ENCODE measurements at places on chromosomes 16 and 17. TPM values are rescaled to one million over a fixed set of nuclear protein-coding genes. Genes with fewer than 3 reads are reported as not detected.

DNA sequence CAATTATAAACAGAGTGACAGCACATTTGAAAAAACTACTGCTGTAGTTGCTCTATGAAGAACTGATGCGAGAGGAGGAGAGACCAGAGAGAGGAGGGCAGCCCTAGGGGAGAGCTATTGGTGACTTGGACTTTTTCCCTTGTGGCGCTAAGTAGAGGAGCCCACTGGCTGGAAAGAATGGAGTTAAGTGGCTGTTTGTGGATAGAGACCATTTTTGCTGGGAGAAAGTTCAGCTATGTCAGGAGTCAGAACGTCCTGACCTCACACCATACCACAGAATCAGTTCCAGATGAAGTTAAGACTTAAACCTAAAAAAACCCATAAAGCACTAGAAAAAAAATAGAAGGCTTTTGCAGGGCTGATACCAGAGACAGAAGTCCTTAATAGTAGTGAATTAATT lies 2.0 kb downstream of the POLR2A start:
- peaks cover 57% of the 10 kb centered on the region for H3K4me1 ChIP-seq
- no peak for DNase-seq
- H3K36me3 ChIP-seq, result peaks cover 11% of the 10 kb centered on the region
- peak overlapping the region; percentile 30 for H3K27ac ChIP-seq
- peak overlapping the region; percentile 27 for H3K4me3 ChIP-seq
- no peaks in the 10 kb centered on the region for H3K27me3 ChIP-seq

DNA sequence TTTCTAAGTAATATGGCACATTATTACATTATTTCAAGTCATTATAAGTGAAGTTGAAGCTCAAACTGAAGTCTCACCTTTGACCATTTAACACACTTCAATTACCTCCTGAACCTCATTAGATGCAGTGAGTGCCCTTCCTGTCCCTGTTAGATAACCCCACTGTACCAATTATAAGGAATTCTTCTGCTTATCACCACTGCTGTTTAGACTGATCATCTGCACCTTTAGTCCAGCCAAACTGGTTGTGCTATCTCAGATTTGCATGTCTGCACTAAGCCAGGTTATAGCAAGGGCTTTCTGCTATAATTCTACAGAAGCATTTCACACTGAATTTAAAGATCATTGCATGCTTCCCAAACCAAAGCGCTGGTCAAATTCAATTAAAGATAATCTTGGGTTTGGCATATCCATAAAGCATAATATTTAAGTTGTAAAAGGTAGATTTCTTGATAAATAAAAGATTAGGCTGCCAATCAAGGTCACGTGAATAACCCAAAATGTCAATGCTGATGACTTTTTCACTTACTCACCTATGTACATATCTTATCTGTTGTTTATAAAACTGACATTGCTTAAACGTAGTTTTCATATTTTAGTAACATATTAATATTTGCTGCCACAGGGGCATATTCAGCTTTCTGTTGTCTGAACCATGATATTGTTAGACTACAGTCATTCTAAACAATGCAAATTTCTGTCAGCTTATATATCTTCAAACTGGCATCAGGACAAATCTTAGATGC lies 11.9 kb downstream of the ITFG1 start:
- H3K27ac ChIP-seq, result no peak overlapping the region
- H3K4me3 ChIP-seq, result no peak overlapping the region
- no peak for DNase-seq
- H3K4me1 ChIP-seq, result no peaks in the 10 kb centered on the region
- H3K36me3 ChIP-seq, result peaks cover 32% of the 10 kb centered on the region

PGP gene
- 30.9 TPM for total RNA-seq

RGS11 gene
- 0.09 TPM for total RNA-seq

DNA sequence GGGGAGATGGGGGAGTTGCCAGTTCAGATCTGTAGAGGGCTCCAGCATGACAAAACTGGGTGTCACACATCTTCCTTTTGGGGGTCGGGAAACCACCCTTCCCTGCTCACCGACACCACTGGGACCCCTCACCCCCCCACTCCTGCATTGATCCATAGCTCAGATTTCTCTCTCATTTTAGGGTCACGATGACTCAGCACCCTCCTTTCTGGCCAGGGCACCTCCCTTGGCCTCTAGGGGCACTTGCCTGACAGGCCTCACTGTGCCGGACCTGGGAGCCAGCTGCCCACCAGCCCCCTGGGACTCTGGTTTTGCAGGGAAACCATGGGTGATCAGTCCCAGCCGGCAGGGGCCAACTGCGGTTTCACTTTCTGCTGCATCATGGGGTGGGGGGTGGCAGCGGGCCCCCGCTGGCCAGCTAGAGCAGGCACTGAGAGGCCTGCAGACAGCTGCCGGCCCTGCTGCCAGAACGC lies 239.4 kb downstream of the MRTFB start:
- H3K4me1 ChIP-seq, result peaks cover 34% of the 10 kb centered on the region
- no peaks in the 10 kb centered on the region for H3K27me3 ChIP-seq
- no peak overlapping the region for H3K4me3 ChIP-seq
- H3K27ac ChIP-seq, result no peak overlapping the region
- H3K36me3 ChIP-seq, result no peaks in the 10 kb centered on the region

- H3K27ac ChIP-seq, result no peak overlapping the region
- H3K4me1 ChIP-seq, result no peaks in the 10 kb centered on the region
- no peaks in the 10 kb centered on the region for H3K27me3 ChIP-seq
- no peak overlapping the region for H3K4me3 ChIP-seq
- H3K36me3 ChIP-seq, result no peaks in the 10 kb centered on the region
Observed at GRCh38 chr17:65811043-65811442, 249.6 kb upstream of the AXIN2 start.

GRCh38 chr16:54473226-54473993 lies 186.8 kb upstream of the IRX3 start:
- H3K4me3 ChIP-seq, result no peak overlapping the region
- no peak for DNase-seq
- no peaks in the 10 kb centered on the region for H3K4me1 ChIP-seq

TBX2 gene
- total RNA-seq, result 0.11 TPM

PIRT gene
- total RNA-seq, result not detected

DNA sequence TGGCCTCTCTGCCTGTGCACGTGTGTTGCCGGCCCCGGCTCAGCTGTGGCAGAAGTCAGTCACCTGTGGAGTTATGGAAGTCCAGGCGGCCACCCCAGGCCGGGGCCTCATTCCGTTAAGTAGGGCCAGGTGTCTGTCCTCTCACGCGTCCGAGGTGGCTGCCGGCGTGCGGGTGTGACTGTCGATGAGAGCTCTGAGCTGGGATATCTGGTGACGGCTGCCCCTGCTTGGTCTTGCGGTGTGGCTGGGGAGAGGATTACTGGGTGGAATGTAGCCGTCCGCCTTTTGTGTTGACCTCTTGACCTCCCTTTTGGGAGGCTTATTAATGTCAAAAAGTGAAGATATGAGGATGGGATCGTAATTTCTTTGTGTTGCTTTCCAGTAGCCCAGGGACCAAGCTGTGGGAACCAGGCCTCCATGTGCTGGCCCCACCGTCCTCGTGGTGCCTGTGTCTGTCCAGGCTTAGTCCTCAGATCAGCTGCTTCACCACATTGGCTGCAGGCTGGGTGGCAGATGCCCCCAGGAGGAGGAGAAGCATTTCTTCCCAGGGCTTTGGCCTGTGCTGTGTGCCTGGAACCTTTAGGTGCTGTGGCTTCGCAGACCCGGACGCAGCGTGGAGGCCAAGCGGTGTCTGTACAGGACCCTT lies 23.0 kb upstream of the ZNF750 start:
- DNase-seq, result no peak
- H3K36me3 ChIP-seq, result no peaks in the 10 kb centered on the region
- peaks cover 92% of the 10 kb centered on the region for H3K4me1 ChIP-seq
- no peak overlapping the region for H3K4me3 ChIP-seq
- no peak overlapping the region for H3K27ac ChIP-seq

ABCA10 gene
- total RNA-seq, result 0.60 TPM

DNA sequence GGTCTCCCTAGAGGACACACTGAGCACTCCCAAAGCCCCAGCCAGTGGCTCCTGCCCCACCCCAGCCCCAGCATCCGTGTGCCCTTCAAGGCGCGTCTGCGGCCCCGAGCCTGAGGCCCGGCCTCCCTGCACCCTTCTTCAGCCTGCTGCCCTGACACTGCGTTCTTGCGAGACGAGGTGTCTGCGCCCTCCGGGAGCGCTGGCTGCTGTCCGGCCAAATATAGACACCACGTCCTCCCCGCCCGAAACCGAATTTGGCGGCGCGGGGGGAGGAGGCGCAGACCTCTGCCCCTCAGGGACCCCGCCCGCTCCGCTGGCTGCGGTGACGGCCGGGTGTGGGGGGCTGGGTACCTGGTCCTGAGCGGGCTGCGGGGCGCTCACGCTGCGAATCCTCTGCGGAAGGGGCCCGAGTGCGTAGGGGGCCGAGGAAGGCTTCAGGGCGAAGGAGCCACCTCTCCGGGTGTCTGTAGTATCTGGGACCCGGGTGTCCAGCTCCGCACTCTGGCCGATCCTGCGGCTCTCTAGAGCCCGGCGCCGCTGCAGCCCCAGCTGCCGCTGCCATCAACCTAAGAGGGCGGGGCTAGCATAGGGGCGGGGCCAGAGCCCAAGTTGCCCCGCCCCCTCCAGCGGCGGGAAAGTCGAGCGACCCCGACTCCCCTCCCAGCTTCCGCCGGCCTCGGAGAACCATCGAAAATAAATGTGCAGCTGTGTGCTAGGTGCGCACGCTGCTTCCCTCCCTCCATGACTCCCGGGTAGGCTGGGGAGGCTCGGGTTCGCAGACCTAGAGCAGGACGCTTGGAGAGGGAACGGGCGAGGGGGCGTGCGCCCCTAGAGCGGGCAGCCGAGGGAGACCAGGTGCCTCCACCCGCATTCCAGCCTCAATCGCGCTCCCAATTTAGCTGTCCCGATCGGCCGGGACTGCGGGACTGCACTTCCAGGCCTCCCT lies at the start of gene CORO6:
Gene CORO6, minus strand, starts transcription at position 576 of the 946 bp plus-strand sequence. CDS start 1,491 bp downstream, outside the sequence.
- no peaks in the 10 kb centered on the region for H3K36me3 ChIP-seq
- peak within 1 kb of the TSS; percentile 75 for H3K4me3 ChIP-seq
- no peak within 1 kb of the TSS for H3K27ac ChIP-seq
- H3K27me3 ChIP-seq, result no peaks in the 10 kb centered on the region

ICAM2 gene
- total RNA-seq, result 80.7 TPM

DNA sequence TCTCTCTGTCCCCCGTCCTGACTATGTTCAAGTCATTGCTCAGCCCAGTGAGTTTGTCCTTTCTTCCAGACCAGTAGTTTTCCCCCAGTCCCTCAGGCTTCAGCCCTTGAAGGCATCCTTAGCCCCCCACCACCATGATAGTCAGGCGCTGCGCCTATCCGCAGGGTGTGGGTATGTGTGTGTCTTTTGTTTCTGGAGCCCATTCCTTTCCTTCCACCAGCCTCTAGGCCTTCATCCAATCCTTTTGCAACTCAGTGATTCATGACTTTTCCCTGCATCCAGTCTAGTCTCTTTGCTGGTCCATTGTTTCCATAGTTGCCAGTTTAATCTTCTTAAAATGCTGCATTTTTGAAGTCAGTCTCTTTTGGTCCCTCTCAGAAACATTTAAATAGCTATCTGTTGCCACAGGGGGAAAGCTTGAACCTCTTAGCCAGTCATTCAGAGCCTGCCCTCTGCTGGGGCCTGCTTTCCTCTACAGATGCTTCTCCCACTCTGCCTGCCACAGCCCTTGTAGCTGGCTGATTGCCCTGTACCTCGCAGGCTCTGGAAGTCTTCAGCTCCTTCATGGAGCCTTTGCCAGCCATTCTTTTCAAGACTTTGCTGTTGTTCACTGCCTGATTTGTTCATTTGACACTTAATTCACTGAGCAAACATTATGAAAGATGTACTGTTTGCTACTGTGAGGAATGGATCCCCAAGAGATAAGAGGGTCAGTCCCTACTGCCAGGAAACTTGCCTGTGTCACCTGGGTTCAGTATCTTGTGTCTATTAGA lies 55.9 kb upstream of the ADCY7 start:
- no peaks in the 10 kb centered on the region for H3K4me1 ChIP-seq
- no peak overlapping the region for H3K4me3 ChIP-seq
- H3K36me3 ChIP-seq, result peaks cover 6% of the 10 kb centered on the region
- H3K27me3 ChIP-seq, result no peaks in the 10 kb centered on the region
- DNase-seq, result peak; percentile 72
- no peak overlapping the region for H3K27ac ChIP-seq

DNA sequence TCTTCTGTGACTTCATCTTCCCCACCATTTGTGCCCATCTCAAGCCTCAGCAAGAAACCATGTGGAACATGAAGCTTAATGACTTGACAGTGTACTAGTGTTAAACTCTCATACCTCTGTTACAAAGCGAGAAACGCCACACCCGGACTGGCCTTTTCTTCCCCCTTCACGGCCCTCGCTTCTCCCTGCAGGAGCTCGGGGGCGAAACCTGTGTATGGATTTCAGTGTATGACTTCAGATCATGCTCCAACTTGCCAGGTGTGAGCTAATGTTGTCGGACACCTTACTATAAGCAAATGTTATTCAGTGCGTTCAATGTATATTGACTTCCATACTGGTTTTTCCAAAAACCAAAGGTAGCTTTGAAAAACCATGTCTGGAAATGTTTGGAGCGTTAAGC lies 20.1 kb upstream of the SLC5A11 start:
- H3K27me3 ChIP-seq, result no peaks in the 10 kb centered on the region
- H3K4me1 ChIP-seq, result no peaks in the 10 kb centered on the region

ACOX1 gene
- 35.1 TPM for total RNA-seq

SCN4A gene
- total RNA-seq, result 0.04 TPM

OMG gene
- 0.13 TPM for total RNA-seq

- H3K4me1 ChIP-seq, result no peaks in the 10 kb centered on the region
- no peak for DNase-seq
- H3K27ac ChIP-seq, result no peak overlapping the region
- H3K27me3 ChIP-seq, result no peaks in the 10 kb centered on the region
- no peak overlapping the region for H3K4me3 ChIP-seq
Observed at GRCh38 chr16:23330583-23331249, 28.6 kb downstream of the SCNN1B start.

DNA sequence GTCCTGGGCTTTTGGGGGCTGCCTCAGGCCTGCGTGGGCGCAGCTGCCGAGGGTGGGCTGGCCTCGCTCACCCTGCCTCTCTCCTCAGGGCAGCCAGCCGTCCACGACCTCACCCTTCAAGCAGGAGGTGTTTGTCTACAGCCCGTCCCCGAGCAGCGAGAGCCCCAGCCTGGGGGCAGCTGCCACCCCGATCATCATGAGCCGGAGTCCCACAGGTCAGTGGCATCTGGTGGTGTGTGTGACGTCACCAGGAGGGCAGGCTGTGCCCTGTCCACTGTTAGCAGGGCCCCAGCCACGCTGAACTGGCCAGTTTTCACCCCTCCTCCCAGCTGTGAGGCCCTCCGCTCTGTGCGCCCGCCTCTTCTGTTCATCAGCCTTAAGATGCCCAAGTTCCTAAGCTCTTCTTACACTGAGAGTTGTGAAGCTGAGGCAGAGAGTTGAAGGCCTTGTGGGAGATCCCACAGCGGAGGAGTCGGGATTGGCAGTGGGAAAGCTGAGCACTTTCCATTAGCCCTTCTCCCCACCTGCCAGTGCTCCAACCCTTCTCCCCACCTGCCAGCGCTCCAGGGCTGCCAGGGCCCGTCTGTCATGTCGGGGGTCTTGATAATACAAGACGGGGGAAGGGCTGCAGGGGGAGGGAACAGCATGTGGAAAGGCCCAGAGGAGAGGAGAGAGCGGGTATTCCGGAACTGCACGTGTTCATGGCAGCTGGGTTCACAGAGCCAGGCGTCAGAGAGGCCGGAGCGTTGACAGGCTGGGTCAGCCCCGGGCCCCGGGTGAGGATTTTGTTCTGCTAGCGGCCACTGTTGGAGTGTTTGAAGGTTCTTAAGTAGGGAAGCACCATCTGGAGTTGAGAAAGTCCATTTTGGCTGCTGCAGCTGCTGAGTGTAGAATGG lies 36.3 kb downstream of the OR1D5 start:
- H3K4me3 ChIP-seq, result no peak overlapping the region
- H3K36me3 ChIP-seq, result peaks cover 6% of the 10 kb centered on the region
- no peaks in the 10 kb centered on the region for H3K27me3 ChIP-seq
- no peak overlapping the region for H3K27ac ChIP-seq
- DNase-seq, result no peak
- no peaks in the 10 kb centered on the region for H3K4me1 ChIP-seq

GRCh38 chr16:84643674-84644073 lies 4.6 kb upstream of the KLHL36 start:
- H3K27me3 ChIP-seq, result no peaks in the 10 kb centered on the region
- no peak overlapping the region for H3K4me3 ChIP-seq
- no peak overlapping the region for H3K27ac ChIP-seq
- DNase-seq, result no peak
- H3K36me3 ChIP-seq, result no peaks in the 10 kb centered on the region
